ENCODE measurements at places on chromosomes 5 and 9. TPM values are rescaled to one million over a fixed set of nuclear protein-coding genes. Genes with fewer than 3 reads are reported as not detected.

DNA sequence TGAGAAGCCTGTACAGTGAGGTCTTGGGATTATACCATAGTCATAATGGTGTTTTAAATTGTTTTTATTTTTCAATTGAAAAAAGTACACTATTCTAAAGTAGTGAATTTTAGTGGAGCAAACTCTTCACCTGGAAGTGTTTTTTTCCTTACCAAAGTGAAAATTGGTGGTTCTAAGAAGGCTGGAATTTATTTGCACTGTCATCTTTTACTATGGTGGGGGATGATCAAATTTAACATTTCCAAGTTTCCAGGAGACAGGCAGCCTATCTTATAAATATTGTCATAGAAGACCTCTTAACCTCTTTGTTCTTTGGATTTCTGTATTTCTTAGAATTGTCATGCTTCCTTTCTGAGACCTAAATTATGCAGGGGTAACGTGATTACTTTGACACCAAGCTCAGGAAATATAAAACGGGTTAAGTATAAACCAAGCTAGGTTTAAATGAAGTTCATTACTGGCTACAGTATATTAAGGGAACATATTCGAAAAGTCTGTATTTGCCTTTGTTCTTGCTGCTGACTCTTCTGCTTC lies 20.2 kb downstream of the NDFIP1 start:
- no peaks in the 10 kb centered on the region for H3K36me3 ChIP-seq
- no peak overlapping the region for H3K27ac ChIP-seq
- no peak for DNase-seq

- no peak overlapping the region for H3K4me3 ChIP-seq
- no peaks in the 10 kb centered on the region for H3K27me3 ChIP-seq
- peaks cover 13% of the 10 kb centered on the region for H3K4me1 ChIP-seq
- H3K36me3 ChIP-seq: no peaks in the 10 kb centered on the region
Observed at GRCh38 chr9:88736136-88736637, 201.2 kb downstream of the NXNL2 start.

- H3K36me3 ChIP-seq: no peaks in the 10 kb centered on the region
- H3K4me1 ChIP-seq: peaks cover 9% of the 10 kb centered on the region
- no peak for DNase-seq
- no peaks in the 10 kb centered on the region for H3K27me3 ChIP-seq
- no peak overlapping the region for H3K27ac ChIP-seq
Observed at GRCh38 chr9:92173318-92173717, 58.1 kb upstream of the SPTLC1 start.

GRCh38 chr9:89919171-89919681 lies 314.4 kb downstream of the GADD45G start:
- H3K27ac ChIP-seq: no peak overlapping the region
- H3K4me1 ChIP-seq: no peaks in the 10 kb centered on the region
- no peak overlapping the region for H3K4me3 ChIP-seq
- H3K27me3 ChIP-seq: no peaks in the 10 kb centered on the region
- DNase-seq: peak; percentile 72

GRCh38 chr5:167451076-167451475 lies 840.4 kb upstream of the WWC1 start:
- DNase-seq: no peak
- no peak overlapping the region for H3K4me3 ChIP-seq
- peaks cover 19% of the 10 kb centered on the region for H3K4me1 ChIP-seq
- H3K27me3 ChIP-seq: no peaks in the 10 kb centered on the region
- no peak overlapping the region for H3K27ac ChIP-seq

DNA sequence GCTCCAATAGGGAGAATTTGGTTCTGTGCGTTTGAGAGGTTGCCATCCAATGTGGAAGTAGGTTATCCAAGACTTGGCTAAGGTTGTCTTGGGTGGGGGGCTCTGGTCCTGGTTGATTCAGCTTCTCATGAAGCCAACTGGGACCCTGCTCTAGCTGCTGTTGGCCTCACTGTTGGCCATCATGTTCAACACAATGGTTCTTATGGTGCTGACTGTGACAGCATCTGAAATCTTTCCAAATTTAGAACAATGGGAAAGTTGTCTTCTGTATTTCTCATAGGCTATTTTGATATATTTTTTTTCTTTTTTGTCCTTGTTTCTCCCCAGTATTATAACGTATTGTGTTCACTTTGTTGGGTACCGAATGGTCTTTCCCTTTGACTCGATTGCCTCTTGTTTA lies 71.9 kb downstream of the GDNF start:
- H3K36me3 ChIP-seq: no peaks in the 10 kb centered on the region
- H3K27me3 ChIP-seq: no peaks in the 10 kb centered on the region
- no peaks in the 10 kb centered on the region for H3K4me1 ChIP-seq
- H3K27ac ChIP-seq: no peak overlapping the region
- no peak for DNase-seq
- no peak overlapping the region for H3K4me3 ChIP-seq

DNA sequence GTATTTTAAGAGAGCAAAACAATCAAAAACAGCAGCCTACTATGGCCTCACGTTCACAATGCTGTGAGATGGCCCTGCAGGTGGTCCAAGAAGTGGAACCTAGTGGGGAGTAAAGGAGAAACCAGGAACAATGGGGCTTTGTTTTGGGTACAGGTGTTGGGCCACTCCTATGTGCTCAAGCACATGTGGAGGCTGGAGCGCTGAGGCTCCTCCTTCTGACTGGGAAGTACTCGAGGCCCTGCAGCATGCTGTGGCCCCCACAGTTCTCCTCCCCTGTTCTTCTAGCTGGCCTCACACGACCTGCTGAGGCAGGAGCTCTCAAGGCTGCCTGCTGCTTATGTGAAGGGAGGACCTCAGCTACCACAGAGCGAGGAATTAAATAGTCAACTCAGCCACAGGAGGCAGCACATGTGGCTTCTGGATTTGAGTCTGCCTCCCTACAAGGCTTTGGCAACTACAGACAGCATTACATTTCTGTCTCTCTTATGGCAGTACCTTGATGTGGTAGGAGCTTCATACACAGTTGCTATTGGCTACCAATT lies 482.3 kb downstream of the SPOCK1 start:
- no peaks in the 10 kb centered on the region for H3K27me3 ChIP-seq
- peaks cover 20% of the 10 kb centered on the region for H3K4me1 ChIP-seq
- no peak overlapping the region for H3K4me3 ChIP-seq
- peak; percentile 20 for DNase-seq

GRCh38 chr5:125750861-125751186 lies 672.4 kb upstream of the GRAMD2B start:
- no peaks in the 10 kb centered on the region for H3K36me3 ChIP-seq
- H3K4me1 ChIP-seq: no peaks in the 10 kb centered on the region
- no peak overlapping the region for H3K27ac ChIP-seq
- no peaks in the 10 kb centered on the region for H3K27me3 ChIP-seq
- H3K4me3 ChIP-seq: no peak overlapping the region
- DNase-seq: no peak

- no peak for DNase-seq
- H3K36me3 ChIP-seq: no peaks in the 10 kb centered on the region
- no peaks in the 10 kb centered on the region for H3K27me3 ChIP-seq
Observed at GRCh38 chr5:168370831-168371230, 79.4 kb downstream of the WWC1 start.

- H3K27ac ChIP-seq: no peak overlapping the region
- no peaks in the 10 kb centered on the region for H3K36me3 ChIP-seq
- no peak for DNase-seq
- no peaks in the 10 kb centered on the region for H3K27me3 ChIP-seq
Observed at GRCh38 chr9:125652759-125653158, 54.2 kb downstream of the MAPKAP1 start.

DNA sequence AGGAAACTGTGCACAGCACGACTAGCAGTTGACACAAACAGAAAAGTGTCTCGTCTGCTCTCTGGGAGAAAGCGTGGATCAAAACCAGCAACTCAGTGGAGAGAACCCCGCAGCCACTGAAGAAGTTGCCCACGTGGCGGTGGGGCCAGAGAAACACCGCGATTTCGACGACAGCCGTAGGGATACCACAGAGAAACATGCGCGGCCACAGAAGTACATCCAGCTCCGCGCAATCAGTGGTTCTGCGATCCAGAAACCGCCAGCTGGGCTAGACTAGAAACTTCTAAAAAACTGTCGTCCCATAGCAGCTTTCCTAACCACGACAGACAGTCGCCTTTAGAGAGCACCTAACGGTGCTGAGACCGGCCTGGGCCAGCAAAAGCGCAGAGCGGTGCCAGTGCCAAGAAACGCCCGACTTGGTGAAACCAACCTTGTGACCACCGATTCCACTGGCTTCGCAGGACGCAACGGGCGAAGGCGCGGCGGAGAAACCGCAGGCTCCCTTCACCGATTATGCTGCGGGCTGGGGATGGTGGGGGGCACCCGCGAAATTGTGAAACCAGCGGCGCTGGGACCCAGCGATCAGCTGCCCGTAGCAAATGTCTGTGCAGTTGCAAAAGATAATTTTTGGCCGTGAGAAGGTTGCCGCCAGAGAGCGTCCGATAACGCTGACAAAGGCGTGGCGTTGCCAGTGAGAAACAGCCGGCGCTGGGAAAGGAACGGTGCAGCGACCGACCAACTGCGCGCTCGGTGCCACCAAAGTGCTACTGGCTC lies 2.7 kb upstream of the ANXA2R start:
- peaks cover 20% of the 10 kb centered on the region for H3K4me1 ChIP-seq
- peaks cover 97% of the 10 kb centered on the region for H3K27me3 ChIP-seq
- no peak overlapping the region for H3K27ac ChIP-seq
- H3K36me3 ChIP-seq: no peaks in the 10 kb centered on the region
- peak overlapping the region; percentile 47 for H3K4me3 ChIP-seq

- DNase-seq: peak; percentile 51
- peak overlapping the region; percentile 87 for H3K27ac ChIP-seq
- no peaks in the 10 kb centered on the region for H3K36me3 ChIP-seq
- peaks cover 61% of the 10 kb centered on the region for H3K4me1 ChIP-seq
- H3K27me3 ChIP-seq: no peaks in the 10 kb centered on the region
Observed at GRCh38 chr9:132185073-132186009, 23.5 kb downstream of the NTNG2 start.

- no peaks in the 10 kb centered on the region for H3K27me3 ChIP-seq
- DNase-seq: no peak
- no peaks in the 10 kb centered on the region for H3K36me3 ChIP-seq
- no peak overlapping the region for H3K27ac ChIP-seq
Observed at GRCh38 chr5:90182726-90183125, 226.8 kb downstream of the CETN3 start.

DNA sequence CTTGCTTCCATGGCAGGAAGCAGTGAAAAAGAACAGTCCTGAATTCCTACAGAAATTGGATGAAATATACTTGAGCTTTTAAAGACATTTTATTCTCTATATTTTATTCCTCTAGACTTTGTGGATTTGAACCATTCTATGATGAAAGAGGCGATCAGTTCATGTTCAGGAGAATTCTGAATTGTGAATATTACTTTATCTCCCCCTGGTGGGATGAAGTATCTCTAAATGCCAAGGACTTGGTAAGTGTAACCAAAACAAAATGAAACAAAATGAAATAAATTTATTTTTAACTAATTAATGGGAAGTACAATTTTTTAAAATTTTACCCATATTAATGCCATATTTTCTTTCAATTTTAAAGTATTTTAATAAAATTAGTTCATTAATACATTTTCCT lies 34.1 kb downstream of the STARD4 start:
- no peaks in the 10 kb centered on the region for H3K4me1 ChIP-seq
- H3K36me3 ChIP-seq: no peaks in the 10 kb centered on the region
- H3K27ac ChIP-seq: no peak overlapping the region

GRCh38 chr5:39109606-39110005 lies 35.4 kb upstream of the RICTOR start:
- H3K4me1 ChIP-seq: no peaks in the 10 kb centered on the region
- no peak overlapping the region for H3K4me3 ChIP-seq
- H3K36me3 ChIP-seq: no peaks in the 10 kb centered on the region
- H3K27me3 ChIP-seq: no peaks in the 10 kb centered on the region

DNA sequence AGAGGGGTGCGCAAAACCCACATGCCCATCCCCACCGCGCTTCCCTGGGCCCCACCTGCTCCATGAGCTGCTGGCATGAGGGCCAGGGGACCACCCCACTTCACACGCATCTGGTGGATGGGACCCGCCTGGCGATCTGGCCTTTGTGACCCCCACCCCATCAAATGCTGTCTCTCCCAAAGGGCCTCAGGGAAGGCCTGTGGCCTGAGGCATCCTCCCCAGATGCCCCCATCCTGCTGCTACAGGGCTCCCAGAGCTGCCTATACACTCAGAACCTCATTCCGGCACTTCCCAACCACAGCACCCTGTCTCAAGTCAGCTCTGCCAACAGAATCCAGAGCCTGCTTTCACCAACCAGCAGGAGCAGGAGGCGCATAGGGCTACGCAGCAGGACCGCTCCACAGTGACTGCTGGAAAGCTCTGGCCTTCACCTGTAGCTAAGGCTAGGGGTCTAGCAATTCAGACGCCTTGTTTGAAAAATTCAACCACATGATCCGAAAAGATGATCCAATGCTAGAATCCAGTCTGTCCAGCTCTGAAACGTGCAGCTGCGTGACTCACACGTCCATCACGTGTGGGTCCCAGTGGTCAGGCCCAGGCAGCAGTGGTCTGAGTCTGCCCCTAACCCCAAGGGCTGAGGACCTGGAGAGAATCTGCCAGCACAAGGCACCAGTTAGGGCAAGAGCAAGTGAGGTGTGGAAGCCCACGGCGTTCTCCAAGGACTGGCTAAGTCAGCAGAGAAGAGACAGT lies 1.4 kb upstream of the SNAPC4 start:
- peaks cover 3% of the 10 kb centered on the region for H3K36me3 ChIP-seq
- no peak overlapping the region for H3K4me3 ChIP-seq
- H3K27ac ChIP-seq: no peak overlapping the region
- no peak for DNase-seq
- no peaks in the 10 kb centered on the region for H3K27me3 ChIP-seq
- H3K4me1 ChIP-seq: no peaks in the 10 kb centered on the region

- H3K4me1 ChIP-seq: peaks cover 11% of the 10 kb centered on the region
- H3K27me3 ChIP-seq: no peaks in the 10 kb centered on the region
- peaks cover 10% of the 10 kb centered on the region for H3K36me3 ChIP-seq
- no peak overlapping the region for H3K27ac ChIP-seq
- no peak for DNase-seq
Observed at GRCh38 chr5:107443897-107444296, 226.8 kb downstream of the EFNA5 start.

GRCh38 chr5:176736931-176737745 lies 73.2 kb upstream of the UNC5A start:
- H3K36me3 ChIP-seq: no peaks in the 10 kb centered on the region
- H3K4me1 ChIP-seq: peaks cover 51% of the 10 kb centered on the region
- H3K4me3 ChIP-seq: no peak overlapping the region
- no peak overlapping the region for H3K27ac ChIP-seq

- H3K27ac ChIP-seq: no peak overlapping the region
- H3K4me3 ChIP-seq: no peak overlapping the region
- no peak for DNase-seq
- peaks cover 4% of the 10 kb centered on the region for H3K4me1 ChIP-seq
- no peaks in the 10 kb centered on the region for H3K27me3 ChIP-seq
Observed at GRCh38 chr5:54224103-54224826, 86.1 kb downstream of the ARL15 start.

The SLC1A3 gene
- 8.5 TPM for total RNA-seq

The IER5L gene
- 12.2 TPM for total RNA-seq

The HAPLN1 gene
- total RNA-seq: 2.3 TPM

The ZDHHC11 gene
- total RNA-seq: 0.92 TPM

The GZMA gene
- not detected for total RNA-seq

The PCDHB5 gene
- total RNA-seq: 11.9 TPM

The ANKRD20A1 gene
- total RNA-seq: not detected

The TMEM174 gene
- total RNA-seq: not detected

The CMBL gene
- total RNA-seq: 11.3 TPM

The SPINK6 gene
- total RNA-seq: not detected

Data from neural progenitor cell (in vitro differentiated cells).